ENCODE measurements at places on chromosomes 5 and 9.
A peak's percentile ranks its signal among the peaks of the same experiment; 100 is the strongest.

- no peak for DNase-seq
These were observed 28.4 kb upstream of the SPATA31C2 start for GRCh38 chr9:88166660-88167059.

- DNase-seq, result no peak
These were observed 71.5 kb downstream of the ELAVL2 start for GRCh38 chr9:23754551-23754950.

DNA sequence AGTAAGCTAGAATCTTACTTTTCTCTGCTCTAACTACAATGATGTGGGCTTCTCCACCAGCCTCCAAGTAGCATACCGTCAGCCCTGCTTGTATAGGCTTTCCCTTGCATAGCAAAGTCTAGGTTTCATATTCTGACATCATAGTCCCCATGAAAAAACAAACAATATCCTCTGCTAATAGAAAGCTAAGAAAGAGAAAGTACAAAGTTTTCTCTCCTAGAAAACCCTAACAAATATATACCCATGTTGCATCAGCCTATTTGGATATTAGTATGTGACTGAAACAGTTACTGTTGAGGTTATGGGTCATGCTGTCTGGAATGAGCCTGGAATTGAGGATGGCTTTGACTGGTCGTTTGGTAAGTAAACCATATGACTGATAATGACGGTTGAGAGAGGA lies 1696.0 kb downstream of the MAT2B start:
- DNase-seq, result no peak

DNA sequence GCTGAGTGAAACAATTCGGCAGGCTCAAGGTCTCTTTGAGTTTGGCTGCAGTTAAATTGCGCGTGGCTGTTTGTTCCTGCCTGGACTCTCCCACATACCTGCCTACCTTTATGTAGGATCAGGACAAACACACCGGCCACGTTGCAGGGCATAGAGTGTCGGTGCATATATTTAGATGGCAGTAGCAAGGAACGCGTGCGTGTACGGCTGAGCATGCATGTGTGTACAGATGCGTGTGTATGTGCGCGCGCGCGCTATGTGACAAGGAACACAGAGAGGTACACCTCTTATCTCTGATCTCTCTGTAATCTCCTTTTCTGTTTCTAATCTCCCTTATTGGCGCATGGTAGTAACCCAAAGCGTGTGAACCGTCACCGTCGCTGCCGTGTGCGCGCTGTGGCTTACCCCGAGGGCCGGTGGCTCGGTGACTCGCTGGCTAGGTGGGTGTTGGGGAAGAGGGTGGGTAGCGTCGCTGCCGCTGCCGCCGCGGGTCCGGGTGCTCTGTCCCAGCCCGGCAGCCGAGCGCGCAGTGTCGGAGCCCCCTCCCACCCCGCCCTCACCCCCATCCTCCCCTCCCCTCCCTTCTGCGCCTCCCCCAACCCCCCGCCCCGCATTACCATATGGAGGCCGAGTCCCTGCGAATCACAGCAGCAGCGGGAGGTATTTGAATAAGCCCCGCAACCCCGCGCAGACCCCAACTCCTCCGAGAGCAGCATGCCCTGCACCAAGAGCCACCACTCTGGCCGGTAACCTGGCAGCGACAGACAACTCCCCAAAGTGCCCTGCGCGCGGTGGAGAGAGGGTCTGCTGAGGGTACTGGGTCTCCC lies 204.8 kb downstream of the MEF2C start:
- DNase-seq, result no peak

- no peak for DNase-seq
These were observed 38.4 kb downstream of the ROR2 start for GRCh38 chr9:91911657-91912056.

- DNase-seq, result no peak
These were observed 63.8 kb downstream of the PHAX start for GRCh38 chr5:126664586-126664985.

GRCh38 chr5:97162045-97162444 lies 19.6 kb upstream of the LIX1 start:
- peak; percentile 64 for DNase-seq

DNA sequence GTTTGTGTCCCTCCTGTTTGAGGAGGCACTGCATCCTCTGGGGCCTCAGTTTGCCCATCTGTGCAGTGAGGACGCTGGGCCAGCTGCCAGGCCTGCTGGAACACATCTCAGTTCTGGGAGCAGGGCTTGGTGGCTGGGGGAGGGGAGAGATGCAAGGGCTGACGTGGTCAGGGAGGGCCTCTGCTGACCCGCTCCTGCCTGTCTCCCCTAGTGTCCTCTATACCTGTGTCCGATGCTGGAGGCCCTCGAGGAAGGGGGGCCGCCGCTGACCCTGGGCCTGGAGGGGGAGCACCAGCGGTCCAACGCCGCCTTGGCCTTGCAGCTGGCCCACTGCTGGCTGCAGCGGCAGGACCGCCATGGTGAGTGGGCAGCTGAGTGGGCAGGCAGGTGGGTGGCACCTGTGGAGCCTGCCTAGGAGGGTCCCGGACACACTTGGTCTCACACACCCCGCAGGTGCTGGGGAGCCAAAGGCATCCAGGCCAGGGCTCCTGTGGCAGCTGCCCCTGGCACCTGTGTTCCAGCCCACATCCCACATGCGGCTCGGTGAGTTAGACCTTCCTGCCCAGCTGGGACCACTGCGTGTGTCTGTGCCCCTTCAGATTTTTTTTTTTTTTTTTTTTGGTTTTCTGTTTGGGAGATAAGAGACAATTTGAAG lies 5.8 kb downstream of the FPGS start:
- no peak for DNase-seq

- no peak for DNase-seq
These were observed 131.1 kb downstream of the ACTL7B start for GRCh38 chr9:108724652-108725051.

DNA sequence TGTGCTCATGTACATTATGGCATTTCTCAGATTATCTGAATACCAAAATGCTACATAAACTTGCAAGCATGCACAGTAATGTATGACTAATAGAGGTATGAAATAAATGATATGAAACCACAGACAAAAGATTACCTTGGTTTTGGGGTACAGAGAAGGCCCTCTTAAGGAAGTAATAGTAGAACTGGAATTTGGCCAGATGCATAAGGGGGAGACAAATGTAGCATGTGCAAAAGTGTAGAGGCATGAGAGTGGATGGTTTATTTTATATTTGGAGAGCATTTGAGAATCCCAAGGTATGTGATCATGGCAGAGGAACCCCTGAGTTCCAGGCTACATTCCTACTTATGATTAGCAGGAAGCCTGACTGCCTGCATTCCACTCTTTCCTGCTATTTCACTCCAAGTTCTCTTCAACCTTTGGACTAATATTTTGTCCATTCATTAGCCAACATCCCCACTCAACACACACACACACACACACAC lies 74.2 kb downstream of the MAMDC2 start:
- DNase-seq, result no peak

GRCh38 chr9:3842839-3843238 lies 317.0 kb upstream of the RFX3 start:
- DNase-seq, result no peak
